Progenitor cell of endocrine pancreas (in vitro differentiated cells): ENCODE measurements at places on chromosomes 12 and 14. TPM values are rescaled to one million over a fixed set of nuclear protein-coding genes. Genes with fewer than 3 reads are reported as not detected.

- no peak for DNase-seq
These were observed 458.9 kb upstream of the STXBP6 start for GRCh38 chr14:25508845-25509244.

DNA sequence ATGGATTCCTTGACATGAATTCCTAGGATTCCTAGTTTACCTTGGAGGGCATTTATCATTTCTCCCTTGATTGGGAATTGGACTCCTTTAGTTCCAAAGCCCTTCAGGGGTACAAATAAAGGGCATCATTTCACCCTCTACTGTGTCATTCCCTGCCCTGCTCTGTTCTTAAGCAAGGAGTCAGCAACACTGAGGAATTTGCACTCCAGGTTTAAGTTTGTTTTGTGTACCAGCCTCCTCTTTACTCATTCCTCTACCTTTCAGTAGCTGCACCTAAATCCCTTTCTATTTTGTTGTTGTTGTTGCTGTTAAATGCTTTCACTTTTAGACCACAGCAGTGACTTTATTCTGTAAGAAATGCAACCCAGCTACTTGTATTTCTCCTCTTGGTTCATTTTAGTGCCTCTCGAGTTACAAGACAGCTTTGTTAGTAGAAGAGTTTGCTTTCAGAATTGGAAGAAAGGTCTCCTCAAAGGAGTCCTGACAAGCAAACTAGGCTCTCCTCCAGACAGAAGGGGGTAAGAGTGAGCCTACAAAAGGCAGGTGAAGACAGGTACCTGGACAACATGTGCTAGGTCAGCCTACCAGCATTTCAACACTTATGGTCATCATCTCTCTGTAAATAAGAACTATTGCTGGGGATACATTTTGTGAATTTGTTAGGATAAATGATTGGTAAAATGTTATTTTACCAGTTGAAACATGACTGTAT, 90.0 kb downstream of the RMST start:
- DNase-seq = no peak

KRT80 gene
- 0.07 and 0.20 TPM in 2 replicates for total RNA-seq

- DNase-seq = no peak
These were observed 13.2 kb downstream of the PLD4 start for GRCh38 chr14:104937694-104938365.

DNA sequence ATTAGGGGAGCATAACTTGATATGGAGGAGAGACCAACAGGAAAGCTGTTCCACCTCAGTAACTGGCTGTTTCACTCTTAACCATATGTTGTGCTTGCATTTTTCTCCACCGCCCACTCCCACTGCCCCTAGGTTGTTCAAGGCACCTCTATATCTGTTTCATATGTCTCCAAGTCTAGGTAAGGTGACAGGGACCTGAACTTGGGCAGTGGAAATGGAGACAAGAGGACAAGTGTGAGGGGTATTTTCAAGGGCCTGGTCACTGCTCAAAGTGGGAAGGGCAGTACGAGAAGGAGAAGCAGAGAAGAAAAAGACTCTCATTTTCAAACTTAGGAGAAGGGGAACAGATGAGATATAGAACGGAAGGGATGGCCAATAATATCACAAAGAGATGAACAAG, 3.1 kb downstream of the SLC38A1 start:
- DNase-seq = no peak
